ENCODE measurements at places on chromosomes 13 and 19.

GRCh38 chr13:111232191-111232590 is 88.3 kb upstream of the TEX29 start:
- DNase-seq = no peak

DNA sequence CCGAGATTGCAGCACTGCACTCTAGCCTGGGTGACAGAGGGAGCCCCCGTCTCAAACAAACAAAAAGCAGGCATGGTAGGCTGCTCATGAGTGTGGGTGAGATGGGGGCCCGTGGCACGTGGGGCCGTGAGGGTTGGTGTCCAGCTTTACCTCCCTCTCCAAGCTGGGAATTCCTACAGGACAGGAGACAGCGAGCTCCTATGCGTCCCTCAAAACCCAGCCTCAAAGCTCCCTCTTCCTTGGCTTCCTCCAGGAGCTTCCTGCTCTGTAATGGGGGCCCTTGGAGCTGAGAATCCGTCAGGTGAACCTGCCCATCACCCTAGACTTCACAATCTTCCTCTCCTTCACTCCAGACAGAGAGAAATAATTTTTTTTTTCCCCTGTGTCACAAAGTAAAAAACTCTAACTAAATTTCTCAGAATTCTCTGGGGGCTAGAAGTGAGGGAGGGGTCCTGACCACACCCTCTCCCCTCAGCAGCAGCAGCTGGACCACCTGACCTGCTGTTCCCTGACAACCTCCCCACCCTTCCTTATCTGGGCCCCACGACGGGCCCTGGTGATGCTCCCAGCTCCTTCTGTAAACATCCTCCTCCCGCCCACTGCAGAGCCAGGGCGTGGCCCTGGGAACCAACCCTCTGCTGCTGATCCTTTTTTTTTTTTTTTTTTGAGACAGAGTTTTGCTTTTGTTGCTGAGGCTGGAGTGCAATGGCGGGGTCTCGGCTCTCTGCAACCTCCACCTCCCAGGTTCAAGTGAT is 22.1 kb upstream of the WDR18 start:
- no peak for DNase-seq

DNA sequence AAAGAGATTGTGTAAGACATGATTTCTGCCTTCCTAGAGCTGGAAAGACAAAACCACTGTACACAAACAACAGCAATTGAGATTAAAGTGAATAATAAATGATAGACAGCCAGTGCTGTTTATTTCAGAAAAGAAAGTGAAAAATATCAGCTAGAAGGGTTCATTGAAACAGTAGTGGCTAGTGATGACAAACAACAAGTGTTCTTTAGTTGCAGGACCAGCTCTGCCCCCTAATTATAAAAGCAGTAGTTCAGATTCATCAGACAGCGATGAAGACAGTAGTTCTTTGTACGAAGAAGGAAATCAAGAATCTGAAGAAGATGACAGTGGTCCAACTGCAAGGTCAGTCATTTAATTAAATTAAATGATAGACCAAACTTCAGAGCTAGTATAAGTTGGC is 14.8 kb downstream of the GPALPP1 start:
- no peak for DNase-seq

- no peak for DNase-seq
Measured at GRCh38 chr13:95243207-95243606, 58.0 kb downstream of the ABCC4 start.

DNA sequence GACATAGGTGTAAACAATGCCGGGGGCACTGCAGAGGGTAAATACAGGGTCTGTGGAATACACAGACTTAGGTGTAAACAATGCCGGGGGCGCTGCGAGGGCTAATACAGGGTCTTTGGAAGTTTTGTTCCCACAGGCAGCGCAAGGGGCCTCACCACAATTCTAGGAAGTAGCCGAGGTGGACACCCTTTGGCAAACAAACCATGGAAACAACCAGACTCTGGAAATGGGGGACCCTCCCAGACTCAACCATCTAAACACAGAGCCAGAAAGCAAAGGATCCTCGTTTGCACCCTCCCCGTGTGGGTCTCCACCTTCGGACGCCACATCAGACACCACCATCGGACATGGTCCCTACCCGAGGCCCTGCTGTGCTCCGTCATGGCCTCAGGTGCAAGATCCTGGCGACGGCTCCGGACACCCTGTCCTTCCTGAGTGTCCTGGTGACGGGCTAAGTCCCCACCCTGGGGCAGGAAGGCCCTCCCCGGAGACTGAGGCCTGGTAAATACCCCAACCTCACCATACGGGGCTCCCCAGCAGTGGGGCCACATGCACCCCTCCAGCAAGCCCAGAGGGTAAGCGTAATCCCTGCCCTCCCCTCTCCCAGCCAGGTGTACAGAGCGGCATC is 16.7 kb upstream of the PLPP2 start:
- no peak for DNase-seq

GRCh38 chr13:27310946-27311345 is 40.3 kb downstream of the RASL11A start:
- no peak for DNase-seq

- no peak for DNase-seq
Measured at GRCh38 chr13:100546713-100547405, 41.7 kb downstream of the GGACT start.

Measured in thymus (tissue), 14 donors.